GM23338 (cell line): ENCODE measurements at places on chromosomes 1 and 21. TPM values are rescaled to one million over a fixed set of nuclear protein-coding genes. Genes with fewer than 3 reads are reported as not detected.

GRCh38 chr1:76481672-76482071 lies 385.6 kb upstream of the ST6GALNAC5 start:
- DNase-seq: no peak
- H3K4me3 ChIP-seq: no peak overlapping the region
- H3K27me3 ChIP-seq: no peaks in the 10 kb centered on the region
- no peaks in the 10 kb centered on the region for H3K36me3 ChIP-seq
- H3K4me1 ChIP-seq: no peaks in the 10 kb centered on the region
- H3K27ac ChIP-seq: no peak overlapping the region

- no peaks in the 10 kb centered on the region for H3K36me3 ChIP-seq
- no peak for DNase-seq
- no peak overlapping the region for H3K4me3 ChIP-seq
- no peaks in the 10 kb centered on the region for H3K4me1 ChIP-seq
- H3K27me3 ChIP-seq: no peaks in the 10 kb centered on the region
- H3K27ac ChIP-seq: no peak overlapping the region
Observed at GRCh38 chr21:37085726-37086125, 12.7 kb downstream of the TTC3 start.

- no peak overlapping the region for H3K4me3 ChIP-seq
- no peaks in the 10 kb centered on the region for H3K36me3 ChIP-seq
- DNase-seq: no peak
- no peaks in the 10 kb centered on the region for H3K27me3 ChIP-seq
- H3K4me1 ChIP-seq: no peaks in the 10 kb centered on the region
Observed at GRCh38 chr1:44100183-44100868, 18.3 kb upstream of the KLF17 start.

DNA sequence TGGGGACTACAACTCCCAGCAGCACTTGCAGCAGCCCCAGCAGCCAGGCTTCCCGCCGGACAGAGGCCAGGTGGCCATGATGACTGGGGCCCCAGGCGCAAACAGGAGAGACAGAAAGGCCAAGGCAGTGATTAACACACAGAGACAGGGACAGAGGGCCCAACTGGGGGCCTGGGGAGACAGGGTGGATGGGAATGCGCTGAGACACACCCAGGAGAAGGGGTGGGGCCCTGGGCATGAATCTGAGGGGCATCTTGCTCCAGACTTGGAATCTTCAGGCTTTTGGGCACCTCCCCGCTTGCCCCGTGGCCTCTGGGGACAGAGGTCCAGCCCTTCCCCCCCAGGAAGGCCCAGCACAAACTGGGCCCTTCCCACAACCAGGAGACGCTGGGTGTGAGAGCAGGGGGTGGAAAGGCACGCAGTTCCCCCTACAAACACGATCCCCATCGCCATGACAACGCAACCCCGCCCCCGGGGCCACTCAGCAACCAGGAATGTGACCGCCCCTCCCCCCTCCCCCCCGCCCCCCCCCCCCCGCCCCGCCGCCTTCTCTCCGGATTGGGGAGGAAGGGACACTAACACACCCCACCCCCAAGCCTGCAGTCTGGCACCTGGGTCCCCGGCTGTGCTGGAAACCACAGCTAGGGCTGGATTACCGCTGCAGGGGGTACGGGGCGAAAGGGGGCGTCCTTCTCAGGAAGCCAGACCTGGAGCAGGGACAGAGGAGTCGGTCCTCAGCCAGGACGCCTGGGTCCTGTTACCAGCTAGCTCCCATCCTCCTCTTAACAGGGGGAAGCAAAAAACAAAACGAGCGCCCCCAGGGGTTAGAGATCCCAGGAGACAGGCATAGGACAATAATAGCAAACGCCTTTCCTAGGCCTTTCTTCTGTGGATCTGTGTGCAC lies 4.5 kb downstream of the HDGF start:
- peak; percentile 94 for DNase-seq
- H3K4me3 ChIP-seq: peak overlapping the region; percentile 88
- H3K36me3 ChIP-seq: peaks cover 5% of the 10 kb centered on the region; the same call in 1 of the 2 replicates
- peaks cover 57% of the 10 kb centered on the region for H3K4me1 ChIP-seq

GRCh38 chr1:200901350-200901749 lies 6.7 kb downstream of the INAVA start:
- H3K27me3 ChIP-seq: no peaks in the 10 kb centered on the region
- DNase-seq: no peak
- H3K4me3 ChIP-seq: no peak overlapping the region
- no peak overlapping the region for H3K27ac ChIP-seq

DNA sequence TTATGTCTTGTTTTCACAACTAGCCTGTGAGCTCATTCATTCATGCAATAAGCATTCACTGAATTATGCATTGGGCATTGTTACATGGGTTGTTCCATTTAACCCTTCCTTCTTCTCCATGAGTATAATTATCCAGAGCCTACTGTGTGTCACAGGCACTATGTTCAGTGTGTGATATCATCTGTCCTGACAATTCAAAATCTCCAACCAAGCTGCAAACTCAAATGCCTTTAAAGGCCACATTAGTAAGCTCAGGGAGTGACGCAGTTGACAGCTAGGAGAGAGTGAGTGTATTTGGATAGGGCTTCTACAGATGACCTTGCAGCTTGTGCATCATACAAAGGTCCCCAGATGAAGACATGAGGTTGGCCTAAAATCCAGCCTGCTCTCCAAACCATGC lies 289.5 kb downstream of the OMA1 start:
- no peak overlapping the region for H3K4me3 ChIP-seq
- H3K36me3 ChIP-seq: no peaks in the 10 kb centered on the region
- H3K27ac ChIP-seq: no peak overlapping the region
- H3K27me3 ChIP-seq: no peaks in the 10 kb centered on the region; the same call in 1 of the 2 replicates
- no peak for DNase-seq
- no peaks in the 10 kb centered on the region for H3K4me1 ChIP-seq

GRCh38 chr1:2411801-2412394 lies 466 bp downstream of the PEX10 start:
- H3K27me3 ChIP-seq: no peaks in the 10 kb centered on the region
- DNase-seq: no peak
- no peak overlapping the region for H3K27ac ChIP-seq
- peaks cover 7% of the 10 kb centered on the region; the same call in 1 of the 2 replicates for H3K4me1 ChIP-seq
- H3K36me3 ChIP-seq: no peaks in the 10 kb centered on the region

DNA sequence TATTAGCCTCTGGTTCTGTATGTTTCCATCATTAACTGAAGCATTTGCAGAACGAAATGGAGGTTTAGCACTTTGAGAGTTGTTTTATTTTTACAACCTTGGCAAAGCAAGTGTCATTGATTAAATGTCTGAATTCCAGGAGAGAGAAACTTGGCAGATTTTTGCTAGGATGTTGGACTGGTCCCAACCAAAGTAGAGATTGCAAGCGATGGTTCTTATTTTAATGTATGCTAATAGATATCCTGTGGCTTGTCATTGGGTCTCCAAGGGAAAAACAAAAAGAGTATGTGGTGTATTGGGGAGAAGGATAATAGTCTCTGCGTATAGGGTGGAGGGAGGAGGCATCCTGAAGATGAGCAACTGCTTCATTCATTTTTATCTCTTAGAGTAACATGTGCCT lies 457.2 kb upstream of the RUNX1 start:
- H3K4me3 ChIP-seq: no peak overlapping the region
- H3K4me1 ChIP-seq: peaks cover 58% of the 10 kb centered on the region
- H3K27ac ChIP-seq: no peak overlapping the region
- H3K27me3 ChIP-seq: no peaks in the 10 kb centered on the region

Gene RPF1
- total RNA-seq: 56.4 and 62.6 TPM in 2 replicates

Gene ANGPTL7
- total RNA-seq: not detected in 2 replicates

Gene NEXN
- total RNA-seq: 2.6 and 3.8 TPM in 2 replicates

Gene SMPDL3B
- 78.5 and 83.1 TPM in 2 replicates for total RNA-seq

Gene FLG
- 0.03 TPM in 1 of 2 replicates, not detected in the other for total RNA-seq

Gene SLFNL1
- total RNA-seq: 0.14 TPM in 1 of 2 replicates, not detected in the other

Gene RGS8
- 1.0 and 2.5 TPM in 2 replicates for total RNA-seq

Gene ACTA1
- total RNA-seq: 7.1 and 8.8 TPM in 2 replicates
